Kidney glomerular epithelial cell (primary cell): ENCODE measurements at places on chromosomes 1 and 21.

DNA sequence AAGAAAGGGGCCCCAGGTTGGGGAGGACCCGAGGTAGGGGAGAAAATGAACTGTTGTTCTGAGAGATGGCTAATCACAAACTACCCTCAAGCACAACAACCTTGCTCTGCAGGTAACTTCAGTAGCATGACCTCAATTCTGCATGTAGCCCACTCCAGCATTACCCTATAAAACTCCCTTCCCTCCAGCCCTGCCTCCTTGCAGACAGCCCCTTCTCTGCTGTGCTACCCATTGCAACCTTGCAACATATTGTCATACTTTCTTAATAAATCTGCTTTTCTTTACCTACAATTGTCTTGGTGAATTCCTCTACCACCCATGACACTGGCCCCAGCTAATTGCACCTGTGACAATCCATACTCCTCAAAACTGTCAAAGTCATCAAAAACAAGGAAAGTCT is 428.9 kb downstream of the MATN1 start:
- DNase-seq: no peak

GRCh38 chr1:153342178-153342577 is 6.5 kb downstream of the PGLYRP4 start:
- no peak for DNase-seq

DNA sequence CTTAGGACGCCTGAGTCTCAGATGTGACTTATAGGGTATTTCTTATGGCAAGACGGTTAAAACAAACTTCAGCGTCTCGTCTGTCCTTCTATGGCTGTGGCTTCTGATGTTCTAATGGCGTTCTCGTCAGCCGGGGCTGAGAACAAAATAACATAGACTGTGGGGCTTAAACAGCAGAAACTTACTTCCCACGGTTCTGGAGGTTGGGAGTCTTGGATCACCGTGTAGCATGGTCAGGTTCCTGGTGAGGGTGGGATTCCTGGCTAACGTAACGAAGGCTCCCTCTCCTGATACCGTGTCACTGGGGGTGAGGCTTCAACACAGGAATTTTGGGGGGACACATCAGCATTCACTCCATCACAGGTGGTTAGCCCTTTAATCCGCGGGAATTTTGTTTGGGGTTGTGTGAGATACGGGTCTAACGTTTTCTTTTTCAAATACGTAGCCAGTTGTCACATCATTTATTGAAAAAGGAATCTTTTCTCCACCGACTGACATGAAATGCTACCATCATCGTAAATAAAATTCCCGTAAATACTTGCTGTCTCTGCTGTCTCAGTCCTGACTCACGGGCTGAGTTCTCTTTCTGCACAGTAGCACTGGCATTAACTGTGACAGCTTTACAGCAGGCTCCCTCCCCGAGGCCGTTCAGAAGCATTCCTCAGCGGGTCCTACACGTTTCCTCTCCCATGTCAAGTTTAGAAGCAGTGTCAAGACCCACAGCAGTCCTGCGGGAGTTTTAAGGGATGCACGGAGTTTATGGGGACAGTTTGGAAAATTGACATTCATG is 8.1 kb upstream of the POFUT2 start:
- peak; percentile 22 for DNase-seq

DNA sequence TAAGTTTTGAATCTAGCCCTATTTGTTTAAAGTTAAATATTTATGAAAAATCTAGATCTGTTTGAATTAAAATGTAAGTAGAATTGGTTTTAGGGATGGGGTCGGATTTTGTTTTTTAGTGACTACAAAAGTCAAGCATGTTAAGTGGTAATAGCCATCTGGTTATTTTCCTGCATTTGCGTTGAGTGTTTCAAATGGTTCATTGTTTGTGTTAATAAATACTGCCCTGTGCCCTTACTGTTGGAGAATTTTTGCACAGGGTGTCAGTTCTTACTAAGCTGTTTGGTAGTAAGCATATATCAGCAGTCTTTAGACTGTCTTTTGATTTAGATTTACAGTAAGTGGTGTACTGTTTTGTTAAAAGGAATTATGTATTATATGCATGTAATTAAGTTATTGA is 46.1 kb upstream of the TARS2 start:
- DNase-seq: no peak

DNA sequence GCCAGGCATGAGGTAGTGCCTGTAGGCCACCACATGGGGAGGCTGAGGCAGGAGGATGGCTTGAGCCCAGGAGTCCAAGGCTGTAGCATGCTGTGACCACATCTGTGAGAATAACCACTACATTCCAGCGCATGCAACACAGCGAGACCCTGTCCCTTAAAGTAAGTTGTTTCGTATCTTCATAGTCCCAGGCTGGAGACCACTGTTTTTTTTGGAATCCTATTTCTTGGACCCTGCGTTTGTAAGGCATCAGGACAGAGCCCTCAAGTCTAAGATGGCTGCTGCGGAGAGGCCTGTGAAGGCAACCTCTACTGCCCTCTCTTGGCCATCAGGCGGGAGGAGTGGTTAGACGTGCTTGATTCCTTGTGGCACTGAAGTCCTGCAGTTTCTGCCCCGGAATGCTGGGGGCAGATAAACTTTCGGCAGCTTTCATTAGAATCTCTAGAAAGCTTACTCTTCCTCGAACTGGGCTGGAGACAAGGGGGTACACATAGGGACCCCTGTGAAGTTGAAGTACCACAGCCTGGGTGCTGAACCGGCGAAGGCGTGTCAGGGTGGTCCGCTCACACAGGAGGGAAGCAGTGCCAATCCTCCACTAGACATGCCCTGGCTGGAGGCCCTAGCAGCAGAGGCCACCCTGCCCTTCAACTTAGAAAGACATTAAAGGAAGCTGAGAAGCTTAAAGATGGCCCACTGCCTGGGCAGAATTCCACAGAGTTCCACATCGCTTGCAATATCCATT is 36.6 kb downstream of the RABIF start:
- DNase-seq: peak; percentile 8

DNA sequence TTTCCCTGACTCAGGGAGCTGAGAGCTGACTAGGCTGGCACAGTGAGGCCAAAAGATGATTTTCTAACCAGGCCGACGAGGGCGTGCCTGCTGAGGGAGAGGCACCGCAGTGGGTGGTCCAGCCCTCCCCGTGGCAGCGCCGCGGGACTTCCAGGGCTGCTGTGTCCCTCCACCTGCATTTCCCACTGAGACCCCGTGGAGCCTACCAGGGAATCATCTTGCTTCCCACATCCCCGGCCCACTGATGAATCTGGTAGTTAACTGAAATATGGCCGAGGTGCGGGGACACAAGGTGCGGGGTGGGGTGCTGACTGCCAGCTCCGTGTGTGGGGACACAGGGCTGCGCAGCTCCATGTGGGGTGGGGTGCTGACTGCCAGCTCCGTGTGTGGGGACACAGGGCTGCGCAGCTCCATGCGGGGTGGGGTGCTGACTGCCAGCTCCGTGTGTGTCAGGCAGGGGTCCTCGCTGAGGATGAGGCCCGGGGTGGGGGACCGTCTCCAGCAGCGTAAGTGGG is 10.4 kb downstream of the WRAP73 start:
- no peak for DNase-seq

- no peak for DNase-seq
Measured at GRCh38 chr1:222329493-222330045, 218.3 kb downstream of the HHIPL2 start.

DNA sequence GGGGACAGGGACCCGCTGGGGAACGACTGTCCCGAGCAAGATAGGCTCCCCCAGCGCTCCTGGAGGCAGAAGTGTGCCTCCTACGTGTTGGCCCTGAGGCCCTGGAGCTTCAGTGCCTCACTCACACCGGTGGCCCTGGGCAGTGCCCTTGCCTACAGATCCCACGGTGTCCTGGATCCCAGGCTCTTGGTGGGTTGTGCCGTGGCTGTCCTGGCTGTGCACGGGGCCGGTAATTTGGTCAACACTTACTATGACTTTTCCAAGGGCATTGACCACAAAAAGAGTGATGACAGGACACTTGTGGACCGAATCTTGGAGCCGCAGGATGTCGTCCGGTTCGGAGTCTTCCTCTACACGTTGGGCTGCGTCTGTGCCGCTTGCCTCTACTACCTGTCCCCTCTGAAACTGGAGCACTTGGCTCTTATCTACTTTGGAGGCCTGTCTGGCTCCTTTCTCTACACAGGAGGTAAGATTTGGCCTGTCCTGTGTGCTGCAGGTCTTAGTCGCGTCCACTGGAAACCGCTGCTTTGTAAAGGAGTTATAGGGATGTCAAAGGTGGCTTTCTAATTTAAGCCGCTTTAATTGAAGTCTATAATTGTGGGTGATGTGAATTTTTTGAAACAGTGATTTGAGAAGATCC is 717 bp downstream of the UBIAD1 start:
- DNase-seq: no peak

- peak; percentile 49 for DNase-seq
Measured at GRCh38 chr1:244603498-244603897, 49.4 kb upstream of the DESI2 start.

DNA sequence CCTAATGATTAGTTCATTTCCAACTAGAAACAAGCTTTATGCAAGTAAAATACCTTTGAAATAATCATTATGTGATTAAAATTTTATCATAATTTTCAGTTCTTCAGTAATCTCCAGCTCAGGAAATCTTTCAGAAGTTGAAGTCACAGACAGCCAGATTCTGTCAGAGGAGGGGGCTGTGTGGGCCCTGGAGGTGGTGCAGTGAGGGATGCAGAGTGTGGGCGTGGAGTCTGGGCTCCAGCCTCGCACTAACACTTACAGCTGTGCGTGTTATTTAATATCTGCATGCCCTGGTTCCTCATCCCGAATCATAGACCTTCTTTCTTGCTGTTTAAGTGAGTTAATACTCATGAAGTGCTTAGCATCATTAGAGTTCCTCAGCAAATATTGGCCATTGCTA is 23.9 kb downstream of the WDR64 start:
- no peak for DNase-seq

DNA sequence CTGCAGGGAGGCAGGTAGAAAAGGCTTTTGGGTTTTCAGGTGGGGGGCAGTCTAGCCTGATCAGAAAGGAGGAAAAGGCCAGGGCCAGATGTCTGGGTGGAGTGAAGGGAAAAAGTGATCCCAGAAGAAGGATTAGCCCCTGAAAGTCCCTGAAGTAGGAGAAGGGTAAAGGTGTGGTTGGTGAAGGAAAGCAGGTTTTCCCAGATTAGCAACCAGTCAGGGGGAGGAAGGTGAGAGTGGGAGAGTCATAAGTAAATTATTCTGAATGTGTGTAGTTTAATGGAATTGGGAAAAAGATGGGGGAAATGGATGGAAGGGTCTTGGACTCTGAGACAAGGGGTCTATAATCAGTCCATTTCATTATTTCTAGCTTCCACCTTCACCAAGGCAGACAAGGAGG is 647 bp upstream of the SPRR1A start:
- DNase-seq: no peak

DNA sequence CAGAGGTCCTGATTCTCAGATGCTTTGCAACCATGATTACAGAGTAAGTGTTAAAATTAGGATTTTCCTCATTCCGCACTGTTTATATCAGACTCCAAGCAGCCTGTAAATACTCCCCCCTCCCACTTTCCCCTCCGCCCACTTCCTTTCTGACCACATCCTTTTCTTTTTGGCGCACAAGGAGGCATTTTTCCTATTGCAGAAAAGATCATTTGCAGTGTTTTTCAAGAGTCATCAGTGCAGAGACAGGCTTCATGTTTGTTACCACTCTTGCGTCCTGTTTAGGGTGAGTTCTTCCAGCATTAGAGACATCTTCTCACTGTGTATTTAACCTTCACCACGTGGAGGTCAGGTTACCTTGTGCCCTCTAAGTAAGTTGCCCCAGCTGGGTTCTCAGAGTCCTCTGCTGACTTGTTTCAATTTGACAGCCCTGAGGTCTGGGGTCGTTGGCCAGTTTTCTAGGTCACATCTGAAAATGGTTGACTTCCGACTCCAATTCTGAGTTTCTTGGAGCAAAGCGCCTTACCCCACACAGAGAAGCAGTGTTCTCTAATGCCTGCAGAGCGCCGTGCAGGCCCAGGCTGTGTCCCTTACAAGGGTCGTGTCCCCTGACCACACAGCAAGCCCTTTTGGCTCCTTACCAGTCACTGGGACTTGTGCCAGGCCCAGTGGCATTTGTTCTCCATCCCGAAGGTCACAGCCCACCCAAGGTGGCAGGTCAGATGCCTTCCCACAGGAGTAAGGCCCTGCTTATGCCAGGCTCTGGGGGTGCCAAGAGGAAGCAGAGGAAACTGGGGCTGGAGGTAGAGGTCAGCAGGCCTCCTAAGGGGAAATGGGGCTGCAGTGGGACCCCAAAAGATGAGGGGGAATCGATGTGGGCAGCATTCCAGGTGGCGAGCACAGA is 85.6 kb downstream of the FAM78B start:
- DNase-seq: no peak

DNA sequence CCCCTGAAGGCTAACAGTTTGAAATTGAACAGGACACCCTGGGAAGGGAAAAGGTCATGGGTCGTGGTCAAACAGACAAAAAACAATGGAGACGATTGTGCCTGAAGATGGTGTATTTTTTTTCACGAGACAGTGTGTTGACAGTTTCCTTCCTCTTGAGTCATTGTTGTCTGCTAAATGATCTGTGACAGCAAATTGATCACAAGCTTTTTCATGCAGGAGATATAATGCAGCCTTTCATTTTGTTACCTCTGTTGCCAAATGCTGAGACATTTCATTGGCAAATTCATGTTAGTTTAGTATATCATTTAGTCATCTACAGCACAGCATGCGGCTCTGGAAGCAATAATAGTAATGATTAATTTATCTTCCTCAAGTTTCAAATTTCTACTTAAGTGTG is 27.7 kb downstream of the UBE2U start:
- DNase-seq: no peak

DNA sequence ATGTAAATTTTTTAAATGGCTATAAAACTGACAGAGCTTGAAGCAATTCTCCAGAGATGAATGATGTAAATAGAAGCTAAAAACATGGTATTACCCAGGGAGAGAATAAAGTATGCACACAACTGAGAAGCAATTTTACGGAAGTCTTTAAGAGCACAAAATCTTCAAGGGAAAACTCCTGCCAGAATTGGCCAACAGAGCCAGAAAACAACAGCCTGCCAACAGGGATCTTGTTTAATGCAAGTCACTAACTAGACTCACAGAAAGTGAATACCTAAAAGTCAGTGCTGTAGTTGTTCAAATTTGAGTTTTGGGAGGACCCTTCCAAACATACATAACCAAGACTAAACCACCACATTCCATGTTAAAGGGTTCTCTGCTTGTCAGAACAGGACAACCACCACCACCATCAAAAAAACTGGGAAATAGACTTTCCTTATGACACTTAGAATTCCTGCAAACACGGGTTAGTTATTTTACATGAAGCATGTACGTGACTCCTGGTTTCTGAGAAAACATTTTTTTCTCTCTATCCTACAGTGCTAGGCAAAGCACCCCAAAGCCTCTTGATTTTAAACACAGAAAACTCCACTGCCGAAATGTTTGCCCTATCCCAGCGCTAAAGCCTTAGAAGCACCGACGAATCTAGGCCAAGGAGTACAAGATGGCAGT is 1.6 kb downstream of the EPS15 start:
- no peak for DNase-seq

- DNase-seq: no peak
Measured at GRCh38 chr1:86948212-86948611, 33.8 kb downstream of the HS2ST1 start.

GRCh38 chr1:157956732-157957131 is 36.7 kb upstream of the KIRREL1 start:
- DNase-seq: no peak
